ENCODE measurements at places on chromosomes 13 and 19.

DNA sequence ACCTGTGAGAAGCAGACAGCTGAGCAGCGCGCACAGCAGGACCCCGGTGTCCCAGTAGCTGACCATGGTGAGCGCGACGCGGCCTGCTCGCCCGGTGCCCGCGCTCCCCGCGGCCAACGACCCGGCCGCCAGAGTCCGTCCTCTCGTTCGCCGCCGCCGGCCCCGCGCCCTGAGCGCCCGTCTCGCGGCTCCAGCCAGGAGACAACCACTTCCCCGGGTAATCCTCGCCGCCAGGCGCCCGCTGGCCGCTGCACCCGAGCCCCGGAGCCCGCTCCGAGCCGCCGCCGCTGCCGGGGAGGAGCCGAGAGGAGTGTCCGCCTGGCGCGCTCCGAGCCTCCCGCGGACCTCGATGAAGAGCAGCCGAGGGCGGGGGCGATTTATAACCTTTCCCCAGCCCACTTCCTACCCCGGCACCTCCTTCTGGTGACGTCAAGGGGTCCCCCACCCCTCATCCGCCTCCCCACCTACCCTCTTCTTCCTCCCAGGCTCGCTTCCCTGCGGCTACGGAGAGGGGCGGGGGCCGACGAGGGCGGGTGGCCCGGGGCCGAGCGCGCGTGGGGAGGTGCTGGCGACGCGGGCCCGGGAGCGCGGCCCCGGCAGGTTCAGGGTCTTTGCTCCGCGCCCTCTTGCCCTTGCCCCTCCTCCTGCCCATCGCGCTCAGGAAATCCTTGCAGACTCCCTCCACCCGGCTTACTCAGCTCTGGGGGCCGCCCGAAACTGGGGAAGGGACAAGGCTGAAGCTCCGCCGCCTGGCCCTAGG is at the start of gene FLT1:
Gene FLT1, minus strand, starts transcription at position 351 of the 760 bp plus-strand sequence. Its CDS starts 285 bp downstream, at position 66.
- DNase-seq: peak; percentile 63

DNA sequence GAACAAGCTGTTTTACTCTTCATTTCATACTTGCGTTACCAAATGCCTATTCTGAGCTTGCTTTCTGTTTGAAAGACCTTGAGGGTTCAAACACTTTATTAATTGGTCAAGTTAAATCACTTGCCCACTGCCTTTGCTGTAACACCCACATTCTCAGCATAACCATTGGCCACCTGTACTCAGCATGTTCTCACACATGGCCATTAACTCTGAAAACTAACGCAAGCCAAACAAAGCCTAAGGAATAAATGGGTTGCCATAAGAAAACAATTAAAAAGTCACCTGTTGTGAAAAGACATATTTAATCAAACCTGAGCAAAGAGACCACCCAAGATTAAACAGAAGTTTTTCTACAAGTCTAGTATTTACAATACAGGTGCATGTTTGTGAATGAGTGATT is 517.2 kb upstream of the SPRY2 start:
- DNase-seq: no peak

DNA sequence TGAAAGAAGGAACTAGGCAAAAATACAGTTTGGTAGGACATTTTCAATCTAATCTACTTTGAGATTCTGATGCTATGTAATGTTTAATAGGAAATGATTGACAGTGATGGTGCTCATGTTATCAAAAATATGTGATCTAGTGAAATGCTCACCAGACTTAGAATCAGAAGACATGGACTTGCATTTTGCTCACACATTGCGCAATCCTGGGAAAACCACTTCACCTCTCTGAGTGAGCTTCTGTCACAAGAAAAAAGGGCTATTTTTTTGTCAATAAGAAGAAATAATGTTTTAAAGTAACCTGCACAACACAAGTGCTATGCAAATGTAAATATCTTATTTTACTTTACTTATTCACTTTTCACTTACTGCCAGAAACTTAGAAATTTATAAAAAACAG is 380.9 kb upstream of the HTR2A start:
- DNase-seq: no peak

- no peak for DNase-seq
Observed at GRCh38 chr13:110506859-110507566, 54.5 kb downstream of the RAB20 start.

DNA sequence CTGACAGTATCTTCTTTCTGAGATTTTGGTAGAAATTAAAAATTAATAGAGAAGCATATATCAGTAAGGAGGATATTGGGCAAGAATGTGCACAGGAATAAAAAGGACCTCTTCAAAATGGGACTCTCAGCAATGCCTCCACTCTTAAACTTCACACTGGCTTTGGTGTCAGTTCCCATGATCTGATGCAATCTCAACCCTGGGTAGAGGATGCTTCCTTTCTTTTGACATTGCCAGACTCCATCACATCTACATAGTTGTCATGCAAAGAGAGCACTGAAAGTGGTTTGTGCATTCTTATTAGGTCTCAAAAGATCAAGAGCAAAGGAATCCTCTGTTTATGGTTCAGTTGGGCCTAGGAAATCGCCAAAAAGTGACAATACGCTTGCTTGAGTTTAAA is 26.3 kb downstream of the STARD13 start:
- no peak for DNase-seq

DNA sequence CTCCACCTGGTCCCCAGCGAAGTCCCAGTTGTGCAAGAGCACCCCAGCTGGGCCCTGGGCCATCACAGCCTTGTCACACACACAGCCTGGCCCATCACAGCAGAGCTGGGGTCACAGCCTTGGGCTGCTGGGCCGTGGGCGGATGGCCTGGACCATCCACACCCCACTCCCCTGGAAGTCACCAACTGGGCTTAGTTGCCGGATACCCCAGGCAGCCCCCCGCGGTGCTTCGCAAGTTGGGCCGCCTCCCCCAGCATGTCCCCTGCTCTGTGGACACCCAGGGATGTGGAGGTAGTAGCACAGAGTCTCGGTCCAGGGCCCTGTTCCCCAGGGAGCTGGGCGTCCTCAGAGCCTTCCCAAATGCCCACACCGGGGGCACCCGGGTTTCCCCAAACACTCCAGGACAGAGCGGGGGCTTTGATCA is 4.5 kb upstream of the ZNF554 start:
- no peak for DNase-seq

- peak; percentile 71 for DNase-seq
Observed at GRCh38 chr19:47444388-47444821, 25.1 kb upstream of the MEIS3 start.

- DNase-seq: no peak
Observed at GRCh38 chr13:76516013-76516412, 370.2 kb downstream of the KCTD12 start.

DNA sequence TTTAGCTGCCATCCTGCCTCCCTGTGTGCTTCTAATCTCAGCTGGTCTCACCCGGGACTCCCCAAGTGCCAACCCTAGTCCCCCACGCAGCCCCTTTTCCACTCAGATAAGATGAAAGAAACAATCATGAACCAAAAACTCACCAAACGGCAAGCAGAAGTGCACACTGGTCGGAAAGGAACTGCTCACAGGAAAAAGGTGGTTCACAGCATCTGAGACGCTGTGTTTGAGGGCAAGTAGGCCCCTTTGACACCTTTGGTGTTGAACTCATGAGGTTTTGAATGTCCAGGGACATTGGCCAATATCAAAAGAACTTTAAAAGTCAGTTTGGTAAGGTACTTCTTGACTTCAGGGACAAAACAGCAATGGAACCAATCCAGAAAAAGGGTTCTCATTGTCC is 20.4 kb upstream of the ACOD1 start:
- no peak for DNase-seq

DNA sequence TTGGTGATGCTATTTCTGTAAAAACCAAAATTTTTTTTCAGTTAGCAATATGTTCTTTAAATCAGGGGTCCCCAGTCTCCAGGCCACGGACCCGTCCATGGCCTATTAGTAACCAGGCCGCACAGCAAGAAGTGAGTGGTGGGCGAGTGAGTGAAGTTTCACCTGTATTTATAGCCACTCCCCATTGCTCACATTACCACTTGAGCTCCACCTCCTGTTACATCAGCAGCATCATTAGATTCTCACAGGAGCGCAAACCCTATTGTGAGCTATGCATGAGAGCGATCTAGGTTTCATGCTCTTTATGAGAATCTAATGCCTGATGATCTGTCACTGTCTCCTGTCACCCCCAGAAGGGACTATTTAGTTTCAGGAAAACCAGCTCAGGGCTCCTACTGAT is 58.9 kb upstream of the SLC7A1 start:
- no peak for DNase-seq

DNA sequence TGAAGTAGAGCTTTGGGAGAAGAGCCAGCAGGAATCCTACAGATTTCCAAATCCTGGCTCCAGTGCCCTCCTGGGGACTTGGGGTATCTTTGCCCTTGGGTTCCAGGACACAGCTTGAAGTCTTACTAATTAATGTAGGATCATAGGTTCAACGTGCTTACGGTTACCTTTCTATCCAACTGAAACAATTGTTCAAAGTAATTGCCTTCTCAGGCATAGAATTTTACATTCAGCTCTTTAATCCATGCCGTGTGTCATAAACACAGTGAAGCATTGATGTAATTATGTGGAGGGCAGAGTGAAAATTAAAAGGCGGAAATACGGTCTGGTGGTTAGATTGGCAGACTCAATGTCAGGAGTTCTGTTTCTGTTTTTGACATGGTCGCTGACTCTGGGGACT is 170.4 kb downstream of the COG6 start:
- no peak for DNase-seq

- no peak for DNase-seq
Observed at GRCh38 chr19:378706-379105, 30.2 kb downstream of the C2CD4C start.

- DNase-seq: no peak
Observed at GRCh38 chr19:30712431-30713337, 340.5 kb downstream of the ZNF536 start.

DNA sequence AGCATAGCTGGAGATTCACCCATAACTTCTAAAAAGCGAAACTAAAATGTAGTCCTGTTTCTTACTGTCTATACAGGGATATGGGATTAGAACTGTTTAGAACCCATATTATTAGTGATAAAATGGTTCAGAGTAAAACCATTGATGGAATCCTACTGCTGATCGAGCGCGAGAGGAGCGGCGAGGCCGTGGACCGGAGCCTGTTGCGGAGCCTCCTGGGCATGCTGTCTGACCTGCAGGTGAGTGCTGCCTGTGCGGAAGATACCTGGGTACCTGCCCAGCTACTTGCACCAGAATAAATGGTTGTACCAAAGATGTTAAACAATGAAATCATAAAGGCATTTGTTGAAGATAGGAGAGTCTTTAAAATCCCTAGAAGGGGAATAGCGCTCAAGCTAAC is 23.7 kb downstream of the CUL4A start:
- no peak for DNase-seq

GRCh38 chr13:50955241-50955640 is 45.6 kb downstream of the RNASEH2B start:
- no peak for DNase-seq

GRCh38 chr13:46121597-46122163 is 16.8 kb upstream of the CPB2 start:
- no peak for DNase-seq

- no peak for DNase-seq
Observed at GRCh38 chr19:31781542-31781941, 432.3 kb upstream of the TSHZ3 start.

- DNase-seq: no peak
Observed at GRCh38 chr19:38945562-38946228, 15.0 kb downstream of the MRPS12 start.

GRCh38 chr19:30555075-30555790 is 183.0 kb downstream of the ZNF536 start:
- DNase-seq: no peak

GRCh38 chr13:74017301-74018061 is 116.7 kb downstream of the KLF12 start:
- DNase-seq: no peak

DNA sequence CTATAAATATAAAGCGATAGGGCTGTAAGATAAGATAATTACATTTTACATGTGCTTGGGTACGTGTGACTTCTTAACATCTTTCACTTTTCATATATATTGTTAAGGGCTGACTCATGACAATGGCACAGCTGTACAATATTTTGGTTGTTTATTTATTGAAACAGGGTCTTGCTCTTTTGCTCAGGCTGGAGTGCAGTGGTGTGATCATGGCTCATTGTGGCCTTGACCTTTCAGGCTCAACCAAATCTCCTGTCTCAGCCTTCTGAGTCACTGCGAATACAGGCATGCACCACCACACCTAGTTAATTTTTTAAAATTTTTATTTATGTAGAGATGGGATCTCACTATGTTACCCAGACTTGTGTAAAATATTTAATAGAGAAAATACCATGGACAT is 2532.4 kb upstream of the PCDH20 start:
- DNase-seq: no peak

DNA sequence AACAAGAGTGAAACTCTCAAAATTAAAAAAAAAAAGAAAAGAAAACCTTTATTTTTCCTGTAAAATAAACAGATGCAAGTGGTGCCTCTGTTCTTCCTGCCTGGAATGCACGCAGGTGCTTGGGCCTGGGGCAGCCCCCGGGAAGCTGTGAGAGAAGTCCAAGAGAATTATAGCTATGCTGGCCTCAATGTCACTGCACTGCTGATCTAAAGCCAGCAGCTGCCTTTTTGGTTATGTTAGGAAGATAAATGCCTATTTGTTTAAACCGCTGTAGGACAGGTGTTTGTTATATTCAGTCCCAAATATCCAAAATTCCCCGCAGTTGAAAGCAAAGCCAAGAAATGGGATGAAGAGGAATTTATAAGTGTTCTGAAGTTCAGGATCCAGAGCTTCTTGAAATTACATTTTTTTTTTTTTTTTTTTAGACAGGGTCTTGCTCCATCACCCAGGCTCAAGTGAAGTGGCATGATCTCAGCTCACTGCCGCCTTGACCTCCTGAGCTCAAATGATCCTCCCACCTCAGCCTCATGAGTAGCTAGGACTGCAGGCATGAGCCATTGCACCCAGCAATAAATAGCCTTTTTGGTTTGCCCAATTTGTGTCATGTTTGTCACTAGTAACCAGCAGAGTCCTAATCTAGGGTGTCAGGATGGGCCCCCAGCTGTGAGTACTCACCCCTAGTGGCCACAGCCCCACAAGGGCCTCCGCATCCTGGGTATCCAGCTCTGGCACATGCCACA is 2.2 kb downstream of the RINL start:
- DNase-seq: no peak

- peak; percentile 56 for DNase-seq
Observed at GRCh38 chr19:1590641-1591397, 1.8 kb downstream of the MBD3 start.

- no peak for DNase-seq
Observed at GRCh38 chr19:42794765-42795164, 29.3 kb upstream of the PSG8 start.

- DNase-seq: no peak
Observed at GRCh38 chr13:35855531-35856019, 275.6 kb downstream of the DCLK1 start.

DNA sequence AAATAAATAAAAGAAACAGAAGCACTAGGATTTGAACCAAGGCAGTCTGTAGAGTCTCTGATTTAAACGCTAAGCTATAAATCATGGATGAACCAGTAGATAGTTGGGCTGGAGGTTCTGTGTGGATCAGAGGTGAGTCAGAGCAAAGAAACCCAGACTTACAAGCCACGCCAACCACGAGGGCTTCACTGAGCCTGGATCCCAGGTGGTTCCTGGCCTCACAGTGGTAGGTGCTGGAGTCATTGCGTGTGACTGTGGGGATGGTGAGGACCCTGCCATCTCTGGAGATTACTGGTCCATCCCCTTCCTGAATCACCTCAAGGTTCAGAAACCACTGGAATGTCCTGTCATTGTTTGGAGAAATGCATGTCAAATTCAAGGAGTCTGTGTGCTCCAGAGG is 19.3 kb upstream of the CEACAM20 start:
- DNase-seq: no peak

Data from activated naive CD8-positive, alpha-beta T cell treated with anti-CD3 and anti-CD28 coated beads, Interleukin-2, amount 10 ng/mL, durations not matched to agents 7 days and 5 days (primary cell).